CD8-positive, alpha-beta memory T cell (primary cell): ENCODE measurements at places on chromosomes 11 and 22. TPM values are rescaled to one million over a fixed set of nuclear protein-coding genes. Genes with fewer than 3 reads are reported as not detected.

DNA sequence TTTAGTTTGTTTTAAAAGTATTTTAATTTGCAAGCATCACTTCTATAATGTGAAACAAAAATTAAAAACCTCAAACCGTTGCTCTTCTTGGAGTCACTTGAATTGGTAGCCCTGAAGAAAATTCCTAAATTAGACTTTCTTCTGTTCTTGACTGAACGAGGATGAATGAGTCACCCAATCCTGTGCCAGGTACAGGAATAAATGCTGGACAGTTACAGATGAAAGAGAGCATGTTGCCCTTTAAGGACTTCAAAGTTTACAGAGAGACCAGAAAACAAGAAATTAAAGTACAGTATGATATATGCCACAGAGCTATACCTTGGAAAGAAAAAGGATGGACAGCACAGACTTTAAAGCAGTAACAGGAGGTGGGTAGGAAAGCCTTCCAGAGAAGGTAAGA is 41.3 kb upstream of the CXCR5 start:
- DNase-seq = no peak

YIF1A gene
- polyA plus RNA-seq = 61.7 TPM

- DNase-seq = no peak
Observed at GRCh38 chr22:24071686-24072085, 60.6 kb downstream of the CABIN1 start.

- DNase-seq = no peak
Observed at GRCh38 chr11:2424811-2425495, 19.4 kb downstream of the TRPM5 start.

CARNS1 gene
- 1.8 TPM for polyA plus RNA-seq

GRCh38 chr11:85893395-85893794 is 38.2 kb downstream of the CCDC83 start:
- no peak for DNase-seq

PGAP2 gene
- polyA plus RNA-seq = 16.1 TPM

GRCh38 chr22:42813501-42813900 is 43.6 kb downstream of the ARFGAP3 start:
- no peak for DNase-seq
